ENCODE measurements at places on chromosomes 13 and 19. TPM values are rescaled to one million over a fixed set of nuclear protein-coding genes. Genes with fewer than 3 reads are reported as not detected.

Gene CD22
- 0.34 TPM for total RNA-seq

Gene RASAL3
- total RNA-seq: 24.8 TPM

Gene ADAT3
- 6.2 TPM for total RNA-seq

Gene LILRB1
- total RNA-seq: not detected

Gene CYP2A7
- total RNA-seq: not detected

All from dermis blood vessel endothelial cell (primary cell).